ENCODE measurements at places on chromosomes 2 and 18.
A peak's percentile ranks its signal among the peaks of the same experiment; 100 is the strongest.

DNA sequence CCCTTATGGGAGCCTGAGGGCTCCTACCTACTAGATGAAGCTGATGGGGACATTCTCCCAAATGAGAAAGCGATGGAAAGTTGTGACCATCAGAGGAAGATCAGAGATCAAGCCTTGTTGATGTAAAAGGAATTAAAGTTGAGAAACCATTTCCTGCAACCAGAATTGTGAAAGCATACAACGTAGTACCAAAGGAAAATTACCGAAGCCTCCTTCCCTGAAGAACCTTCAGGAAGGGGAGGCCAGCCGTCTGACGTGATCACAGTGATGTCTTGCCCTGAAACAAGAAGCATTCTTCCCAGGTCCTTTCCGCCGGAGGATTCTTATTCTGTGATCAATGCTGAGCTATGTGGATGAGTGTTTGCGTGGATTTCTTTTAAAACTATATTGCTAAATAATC lies 211.6 kb upstream of the TNP1 start:
- no peak for DNase-seq

DNA sequence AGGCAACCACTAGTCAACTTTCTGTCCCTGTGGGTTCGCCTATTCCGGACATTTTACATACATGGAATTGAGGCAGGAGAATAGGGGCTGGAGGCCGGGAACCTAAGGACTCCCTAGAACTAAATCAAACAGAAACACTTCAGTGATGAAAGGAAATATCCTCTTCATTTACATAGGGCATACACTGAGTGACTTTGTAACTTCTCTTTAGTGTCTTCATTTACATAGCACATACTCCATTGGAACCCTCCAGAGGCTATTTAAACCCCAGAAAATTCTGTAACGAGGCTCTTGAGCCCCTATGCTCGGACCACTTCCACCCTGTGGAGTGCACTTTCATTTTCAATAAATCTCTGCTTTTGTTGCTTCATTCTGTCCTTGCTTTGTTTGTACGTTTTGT lies 56.5 kb downstream of the CCDC195 start:
- no peak for DNase-seq

GRCh38 chr2:172674968-172675303 lies 60.7 kb upstream of the RAPGEF4 start:
- no peak for DNase-seq

- no peak for DNase-seq
These were observed 11.9 kb upstream of the NMUR1 start for GRCh38 chr2:231542136-231542535.

DNA sequence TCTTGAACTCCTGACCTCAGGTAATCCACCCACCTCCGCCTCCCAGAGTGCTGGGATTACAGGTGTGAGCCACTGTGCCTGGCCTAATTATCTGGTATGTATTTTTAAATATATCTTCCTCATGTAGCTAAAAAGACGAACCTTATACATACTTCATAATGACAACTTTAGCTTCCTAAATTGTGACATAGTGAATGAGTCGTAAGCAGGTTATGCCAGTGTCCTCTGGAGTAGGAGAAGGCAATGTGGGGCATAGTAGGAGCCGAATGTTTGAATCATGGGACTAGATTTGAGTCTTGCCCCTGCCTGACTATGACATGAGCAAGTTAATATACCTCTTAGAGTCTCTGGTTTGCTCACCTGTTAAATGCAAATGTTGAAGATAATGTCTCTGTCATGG lies 95.8 kb upstream of the FOSL2 start:
- no peak for DNase-seq

- no peak for DNase-seq
These were observed 17.2 kb downstream of the RALB start for GRCh38 chr2:120269816-120270215.

- no peak for DNase-seq
These were observed 4.7 kb downstream of the SLC4A3 start for GRCh38 chr2:219631904-219632759.

GRCh38 chr2:127381762-127382161 lies 6.0 kb downstream of the MAP3K2 start:
- DNase-seq, result no peak

GRCh38 chr2:61993422-61994024 lies 88.0 kb downstream of the COMMD1 start:
- DNase-seq, result no peak

DNA sequence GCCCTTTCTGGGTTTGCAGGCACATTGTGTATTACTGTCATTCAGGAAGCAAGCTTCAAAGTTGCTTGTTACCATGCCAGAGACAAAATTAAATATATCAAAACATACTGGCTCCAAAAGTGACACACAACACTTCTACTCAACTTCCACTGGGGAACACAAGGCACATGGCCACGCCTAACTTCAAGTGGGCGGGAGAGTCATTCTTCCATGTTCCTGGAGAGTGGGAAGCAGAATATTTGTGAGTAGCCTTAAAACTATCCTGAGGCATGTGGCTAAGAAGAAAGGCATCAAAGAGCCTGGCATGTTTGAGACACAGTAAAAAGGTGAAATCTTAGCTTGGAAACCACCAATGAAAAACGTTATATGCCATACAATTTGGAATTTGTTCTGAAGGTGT lies 90.5 kb upstream of the TACR1 start:
- DNase-seq, result no peak

GRCh38 chr18:52377094-52377493 lies 37.1 kb downstream of the DCC start:
- DNase-seq, result no peak

- DNase-seq, result no peak
These were observed 1336.2 kb upstream of the NRXN1 start for GRCh38 chr2:52368141-52368540.

GRCh38 chr2:100527440-100528015 lies 35.3 kb upstream of the PDCL3 start:
- no peak for DNase-seq

DNA sequence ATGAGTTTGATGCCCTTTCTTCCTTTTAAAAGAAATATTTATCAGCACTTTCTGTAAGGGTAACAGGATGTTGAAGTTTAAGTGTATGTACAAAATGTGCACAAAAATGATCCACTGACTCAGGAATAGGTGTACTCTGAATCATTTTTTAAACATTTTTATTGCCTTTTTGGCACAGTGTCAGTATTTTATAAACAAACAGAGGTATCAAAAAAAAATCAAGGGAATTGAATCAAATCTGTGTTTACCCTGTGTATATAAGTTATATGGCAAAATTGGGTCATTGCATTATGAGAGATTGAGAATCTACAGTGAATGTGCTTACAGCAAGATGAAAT lies 513.9 kb upstream of the NETO1 start:
- no peak for DNase-seq

DNA sequence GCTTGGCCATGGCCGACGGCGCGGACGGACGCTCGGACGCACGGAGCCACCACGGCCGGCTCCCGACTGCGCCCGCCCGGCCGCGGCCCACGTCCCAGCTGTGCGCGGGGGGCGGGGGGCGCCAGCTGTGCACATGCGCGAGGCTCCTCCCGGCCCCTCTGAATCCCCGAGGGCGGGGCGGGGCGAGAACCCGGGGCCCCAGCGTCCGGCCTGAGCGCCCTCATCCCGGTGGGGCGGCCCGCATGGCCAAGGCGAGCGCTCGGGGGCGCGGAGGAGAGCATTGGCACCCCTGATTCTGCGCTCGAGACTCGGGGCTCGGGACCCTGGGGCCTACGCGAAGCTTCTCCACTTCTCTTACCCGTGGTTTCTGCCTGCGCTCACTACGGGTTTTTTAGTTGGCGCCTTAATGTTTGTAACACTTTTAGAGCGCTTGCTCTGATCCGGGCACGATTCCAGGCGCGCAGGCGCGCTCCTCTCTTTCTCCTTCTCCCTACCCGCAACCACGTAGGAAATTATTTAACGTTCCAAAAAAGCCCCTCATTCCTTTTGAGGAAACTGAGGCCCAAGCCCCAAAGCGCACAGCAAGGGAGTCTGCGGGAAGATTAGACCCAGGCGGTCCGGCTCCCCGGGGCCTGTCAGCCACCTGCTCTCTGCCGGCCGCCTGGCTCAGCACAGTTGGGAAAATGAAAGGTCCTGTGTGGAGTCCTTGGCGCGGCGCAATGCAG lies at the start of gene PXDN:
Gene PXDN (minus strand): TSS at position 70 of the 725 bp plus-strand sequence. CDS start 60 bp downstream, at position 10.
- no peak for DNase-seq

GRCh38 chr18:4230450-4231168 lies 224.5 kb downstream of the DLGAP1 start:
- DNase-seq, result no peak

- no peak for DNase-seq
These were observed 3.9 kb upstream of the MLPH start for GRCh38 chr2:237483018-237483731.

DNA sequence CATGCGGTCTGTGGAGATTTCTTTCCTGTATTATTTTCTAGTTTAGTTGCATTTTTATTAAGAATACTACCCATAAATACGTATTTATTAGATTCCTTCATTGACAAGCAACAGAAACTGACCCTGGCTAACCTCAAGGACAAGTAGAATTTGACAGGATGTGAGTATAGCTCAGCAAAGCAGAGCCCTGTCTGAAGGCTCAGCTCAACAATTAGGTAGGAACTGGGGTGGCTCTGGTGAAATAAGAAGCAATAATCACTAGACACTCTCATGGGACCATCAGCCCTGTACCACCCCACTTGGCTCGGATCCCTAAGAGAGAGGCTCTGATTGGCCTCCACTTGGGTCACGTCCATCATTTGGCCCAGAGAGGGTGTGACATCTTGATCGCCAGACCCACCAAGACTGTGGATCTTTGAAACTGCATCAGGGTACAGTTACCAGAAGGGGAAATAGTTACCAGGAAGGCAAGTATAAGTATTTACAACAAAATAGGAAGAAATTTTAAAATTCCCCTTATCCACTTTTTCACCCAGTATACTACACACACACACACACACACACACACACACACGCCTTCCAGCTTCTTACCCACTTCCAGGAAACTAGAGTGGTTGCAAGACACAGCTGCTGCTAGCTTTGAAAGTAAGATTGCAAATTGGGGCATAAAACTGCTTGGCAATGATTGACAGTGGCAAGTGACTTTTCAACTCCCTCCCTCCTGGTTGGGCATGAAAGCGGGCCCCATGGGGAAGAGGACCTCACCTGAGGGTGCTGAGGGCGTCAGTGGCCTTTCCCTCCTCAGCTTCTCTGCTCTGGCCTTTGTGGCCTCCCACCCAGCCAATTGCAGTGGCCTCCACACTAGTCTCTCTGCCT lies 41.8 kb downstream of the KCTD18 start:
- no peak for DNase-seq

- DNase-seq, result peak; percentile 45
These were observed 47.5 kb upstream of the STAM2 start for GRCh38 chr2:152222975-152223637.

GRCh38 chr2:178452334-178452733 lies 1.2 kb downstream of the PJVK start:
- DNase-seq, result no peak

DNA sequence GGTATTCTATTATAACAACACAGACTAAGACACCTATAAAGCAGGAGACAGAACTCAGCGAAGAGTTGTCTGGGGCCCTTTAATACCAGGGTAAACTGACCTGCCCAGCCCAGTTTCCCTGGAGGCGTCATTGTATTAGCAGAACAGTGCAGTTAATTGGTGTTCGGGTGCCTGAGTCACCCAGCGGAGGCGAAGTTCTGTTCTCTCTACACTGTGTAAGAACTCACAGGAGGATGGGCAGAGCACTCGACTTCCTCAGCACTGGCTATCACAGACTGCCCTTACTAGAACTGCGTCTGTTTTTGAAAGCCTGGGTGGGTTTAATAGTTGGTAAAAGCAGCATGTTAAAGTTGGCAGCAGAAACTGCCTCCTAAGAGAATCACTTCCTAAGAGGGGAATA lies 106.5 kb upstream of the ATP8B1 start:
- no peak for DNase-seq

DNA sequence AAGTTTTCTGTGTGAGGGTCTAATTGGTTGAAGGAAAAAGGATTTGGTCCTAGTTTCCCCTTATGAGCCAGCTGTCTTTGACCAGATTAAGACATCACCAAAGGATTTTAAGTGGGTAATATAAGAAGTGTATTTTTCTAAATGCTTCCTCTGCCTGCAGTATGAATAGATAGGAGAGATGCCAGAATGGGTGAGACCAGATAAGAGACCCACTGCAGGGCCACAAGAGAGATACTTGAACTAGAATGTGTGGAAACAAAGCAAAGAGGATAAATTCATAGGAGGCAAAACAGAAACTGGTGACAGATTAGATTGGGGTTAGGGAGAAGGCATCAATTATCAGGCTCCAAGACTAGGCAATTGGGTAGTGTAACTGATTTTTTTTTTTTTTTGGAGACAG lies 1.1 kb upstream of the HDHD2 start:
- no peak for DNase-seq

DNA sequence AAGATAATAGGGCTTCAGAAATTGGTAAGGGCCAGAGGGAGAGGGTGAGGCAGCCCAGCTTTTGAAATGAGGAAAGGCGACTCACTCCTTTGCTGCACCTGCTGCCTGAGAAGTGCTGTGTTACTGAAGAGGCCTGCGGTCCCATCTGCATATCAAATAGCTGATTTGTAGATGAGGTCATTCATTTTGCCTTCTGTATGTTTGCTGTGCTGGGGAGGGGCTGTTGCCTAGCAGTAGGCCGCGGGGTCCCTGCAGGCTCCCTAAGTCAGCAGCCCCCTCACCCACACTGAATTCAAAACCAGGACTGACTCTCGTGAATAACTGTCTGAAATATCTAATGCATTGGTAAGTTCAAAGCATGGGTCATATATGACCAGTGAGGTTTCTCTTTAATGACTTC lies 377.2 kb downstream of the SOX11 start:
- DNase-seq, result no peak

- no peak for DNase-seq
These were observed 45.3 kb downstream of the BIN1 start for GRCh38 chr2:127061375-127062273.

GRCh38 chr2:67561457-67561965 lies 164.4 kb downstream of the ETAA1 start:
- DNase-seq, result peak; percentile 5

- DNase-seq, result no peak
These were observed 301.4 kb upstream of the CNTNAP5 start for GRCh38 chr2:123723706-123724105.

All from thoracic aorta (tissue), 2 donors.